A549 treated with Hydrocortisone at 1 μM for 4 hours (cell line): ENCODE measurements at places on chromosomes 13 and 19. TPM values are rescaled to one million over a fixed set of nuclear protein-coding genes. Genes with fewer than 3 reads are reported as not detected.

The IL11 gene
- total RNA-seq, result 11.8 to 15.1 TPM (median 12.3 TPM) in 5 replicates

The CCNA1 gene
- 0.28 to 0.56 TPM (median 0.45 TPM) in 5 replicates for total RNA-seq

The BRSK1 gene
- 2.4 to 3.6 TPM (median 3.1 TPM) in 5 replicates for total RNA-seq

The TNFAIP8L1 gene
- total RNA-seq, result 2.9 to 4.0 TPM (median 3.9 TPM) in 5 replicates

The TEX29 gene
- total RNA-seq, result 0.17 to 0.32 TPM (median 0.18 TPM) in 3 of 5 replicates, not detected in the others

The NOTCH3 gene
- 13.6 to 18.2 TPM (median 16.4 TPM) in 5 replicates for total RNA-seq

The ZNF763 gene
- total RNA-seq, result not detected in 5 replicates

The KLK8 gene
- not detected in 5 replicates for total RNA-seq

The HSPB6 gene
- 0.14 to 0.35 TPM (median 0.29 TPM) in 5 replicates for total RNA-seq

The PEAK3 gene
- total RNA-seq, result 0.09 to 0.18 TPM (median 0.14 TPM) in 5 replicates

The LIPE gene
- 1.3 to 2.8 TPM (median 1.7 TPM) in 5 replicates for total RNA-seq

The F7 gene
- 0.07 to 0.13 TPM (median 0.08 TPM) in 5 replicates for total RNA-seq

The MUC16 gene
- 0.02 to 0.06 TPM (median 0.03 TPM) in 5 replicates for total RNA-seq

The CYP4F12 gene
- 1.8 to 2.4 TPM (median 2.4 TPM) in 5 replicates for total RNA-seq
